Activated T-helper 17 cell treated with anti-CD3 and anti-CD28 coated beads, Interleukin-2, amount 50 U/mL, for 72 hours (primary cell): ENCODE measurements at places on chromosomes 16 and 17. TPM values are rescaled to one million over a fixed set of nuclear protein-coding genes. Genes with fewer than 3 reads are reported as not detected.

Gene TAC4
- not detected for total RNA-seq

Gene PMP22
- not detected for total RNA-seq

Gene NAA38
- total RNA-seq: 111 TPM

Gene TMEM235
- not detected for total RNA-seq

Gene C17orf113
- total RNA-seq: 0.32 TPM
